ENCODE measurements at places on chromosomes 3 and 15.

DNA sequence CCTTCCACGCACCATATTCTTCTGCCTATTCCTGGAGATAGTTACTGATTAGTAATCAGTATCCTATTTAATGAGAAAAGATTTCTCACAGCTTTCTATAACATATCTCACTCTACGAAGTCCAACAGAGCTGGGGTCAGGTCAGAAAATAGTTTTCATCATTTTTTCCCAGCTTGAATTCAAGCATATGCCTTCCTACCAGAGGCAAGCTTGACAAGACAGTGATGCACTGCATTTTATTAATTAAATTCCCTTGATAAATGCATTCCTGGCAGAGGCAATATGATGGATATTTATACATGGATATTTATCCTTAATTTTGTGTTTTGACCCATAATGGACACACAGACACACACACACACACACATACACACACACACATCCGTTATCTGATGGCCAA, 961.4 kb downstream of the EPHA3 start:
- no peak for DNase-seq

DNA sequence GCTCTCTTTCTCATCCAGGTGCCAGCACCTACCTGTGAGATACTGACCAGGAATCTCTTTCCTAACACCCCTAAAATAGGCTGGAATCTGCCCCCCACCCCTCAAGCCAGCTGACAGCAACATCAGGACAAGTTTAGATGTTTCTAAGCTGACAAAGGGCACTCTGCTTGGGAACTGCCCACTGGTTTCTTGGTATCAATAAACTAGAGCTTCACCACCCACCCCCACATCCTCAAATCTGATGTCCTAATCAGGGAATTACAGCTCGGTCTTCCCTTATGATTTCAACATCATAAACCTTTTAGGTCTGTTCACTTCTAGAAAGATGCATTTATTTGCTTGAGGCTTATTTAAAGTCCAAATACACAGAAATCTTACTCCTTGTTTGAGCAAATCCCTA, 34.7 kb downstream of the CEP19 start:
- DNase-seq: no peak

- DNase-seq: no peak
These were observed 142.1 kb downstream of the NUP210 start for GRCh38 chr3:13277860-13278531.

- DNase-seq: no peak
These were observed 33.5 kb downstream of the ESYT3 start for GRCh38 chr3:138467931-138468330.

GRCh38 chr3:111571907-111572460, 23.2 kb downstream of the ZBED2 start:
- DNase-seq: no peak

GRCh38 chr3:45100981-45101407, 45.2 kb downstream of the CDCP1 start:
- no peak for DNase-seq

DNA sequence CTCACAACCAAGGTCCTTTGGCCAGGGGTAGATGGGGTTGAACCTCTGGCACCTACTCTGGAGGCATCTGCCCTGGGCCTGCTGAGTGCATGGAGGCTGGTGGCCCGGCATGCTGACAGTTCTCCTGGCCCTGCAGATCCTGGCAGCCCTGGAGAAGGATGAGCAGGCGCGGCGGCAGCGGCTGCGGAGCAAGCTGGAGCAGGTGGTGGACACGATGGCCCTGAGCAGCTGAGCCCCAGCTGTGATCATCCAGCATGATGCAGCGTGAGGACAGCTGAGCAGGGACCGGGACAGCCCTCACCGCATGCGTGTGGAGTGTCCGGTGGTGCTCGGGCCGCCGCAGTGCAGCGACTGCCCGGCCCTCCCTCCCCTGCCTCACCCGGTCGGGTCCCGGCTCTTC, 50.9 kb downstream of the PLXNA1 start:
- DNase-seq: no peak

GRCh38 chr3:67657192-67657591, 2.8 kb upstream of the SUCLG2 start:
- DNase-seq: no peak

DNA sequence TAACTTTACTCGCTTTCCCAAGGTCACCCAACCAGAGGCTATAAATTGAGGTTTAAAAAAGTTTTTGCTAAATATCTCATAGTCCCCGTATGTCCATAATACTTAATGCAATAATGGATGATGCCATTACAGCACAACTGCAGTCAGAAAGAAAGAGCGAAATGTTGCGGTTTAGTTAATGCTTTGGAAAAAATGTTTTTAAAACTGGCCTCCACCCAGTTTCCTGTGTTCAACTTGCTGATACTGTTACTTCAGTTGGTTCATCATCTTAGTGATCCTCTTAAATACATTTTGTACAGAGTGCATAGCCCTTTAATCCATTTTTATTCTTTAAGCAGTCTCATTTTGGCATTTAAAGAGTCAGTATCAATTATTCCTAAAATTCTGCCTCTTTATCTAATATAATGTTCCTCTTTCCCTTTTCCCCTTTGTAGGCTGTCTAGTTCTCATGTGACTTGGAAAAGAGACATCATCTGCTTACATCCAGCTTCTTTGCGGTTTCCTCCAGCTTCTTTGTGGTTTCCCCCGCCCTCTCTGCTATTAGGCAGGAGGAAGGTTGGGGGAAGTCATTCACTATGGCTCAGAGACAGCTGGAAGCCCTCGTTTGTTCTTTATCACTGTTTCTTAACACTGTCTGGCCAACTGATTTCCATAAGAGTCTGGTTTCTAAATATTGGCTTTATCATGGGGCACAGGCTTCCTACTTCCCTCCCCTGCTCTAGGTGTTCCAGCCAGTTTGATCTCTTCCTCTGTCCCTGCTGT, 154.3 kb downstream of the GOLIM4 start:
- no peak for DNase-seq

- DNase-seq: no peak
These were observed 60.2 kb downstream of the AGBL1 start for GRCh38 chr15:86139828-86140227.

Measured in T-cell (primary cell).